ENCODE measurements at places on chromosomes 6 and 20.

DNA sequence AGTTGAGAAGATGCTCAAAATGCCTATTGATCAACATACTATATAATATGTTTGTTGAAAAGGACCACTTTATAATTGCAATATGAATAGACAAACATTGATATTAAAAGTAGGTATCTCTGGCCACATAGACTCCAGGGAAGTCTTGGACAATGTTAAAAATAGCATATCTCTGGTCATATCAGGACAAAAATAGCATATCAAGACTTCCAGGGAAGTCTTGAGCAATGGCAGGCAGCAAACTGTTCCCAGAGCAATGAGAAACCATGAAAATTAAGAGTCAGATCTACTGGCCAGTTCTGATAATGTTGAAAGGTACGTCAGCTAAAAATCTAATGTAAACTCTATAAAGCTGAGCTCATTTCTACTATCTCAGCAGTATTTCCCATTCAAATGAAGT is 1130.3 kb upstream of the CITED2 start:
- no peak for DNase-seq

GRCh38 chr20:63850689-63851547 is 10.4 kb upstream of the ABHD16B start:
- DNase-seq, result no peak

- no peak for DNase-seq
Observed at GRCh38 chr20:10686356-10687133, 12.7 kb upstream of the JAG1 start.

- DNase-seq, result no peak
Observed at GRCh38 chr6:167094820-167095637, 27.9 kb upstream of the CCR6 start.

DNA sequence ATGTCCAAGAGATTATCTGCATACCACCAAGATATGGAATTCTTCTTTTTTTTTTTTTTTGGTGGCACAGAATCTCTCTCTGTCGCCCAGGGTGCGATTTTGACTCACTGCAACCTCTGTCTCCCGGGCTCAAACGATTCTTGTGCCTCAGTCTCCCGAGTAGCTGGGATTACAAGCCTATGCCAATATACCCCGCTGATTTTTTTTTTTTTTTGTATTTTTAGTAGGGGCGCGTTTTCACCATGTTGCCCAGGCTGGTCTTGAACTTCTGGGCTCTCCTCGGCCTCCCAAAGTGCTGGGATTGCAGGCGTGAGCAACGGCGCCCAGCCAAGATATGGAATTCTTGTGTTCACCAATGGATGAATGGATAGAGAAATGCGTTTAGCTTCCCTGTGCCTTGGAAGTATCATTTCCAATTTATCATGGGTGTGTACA is 31.0 kb downstream of the POM121L2 start:
- no peak for DNase-seq

DNA sequence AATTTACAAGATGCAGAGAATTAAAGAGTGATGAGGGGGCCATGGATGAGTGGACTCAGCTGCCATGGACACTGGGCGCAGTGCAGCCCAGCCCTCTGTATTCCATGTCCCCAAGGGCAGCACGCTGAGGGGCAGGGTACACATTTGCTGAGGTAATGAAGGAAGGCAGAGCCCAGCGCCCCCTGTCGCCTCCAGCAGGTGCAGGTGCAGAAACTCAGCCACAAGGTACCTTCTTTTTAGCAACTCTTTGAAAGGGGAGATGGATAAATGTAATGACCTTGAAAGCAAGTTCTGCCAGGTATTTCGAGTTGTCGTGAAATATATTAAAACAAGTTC is 7.1 kb downstream of the CD93 start:
- DNase-seq, result no peak

DNA sequence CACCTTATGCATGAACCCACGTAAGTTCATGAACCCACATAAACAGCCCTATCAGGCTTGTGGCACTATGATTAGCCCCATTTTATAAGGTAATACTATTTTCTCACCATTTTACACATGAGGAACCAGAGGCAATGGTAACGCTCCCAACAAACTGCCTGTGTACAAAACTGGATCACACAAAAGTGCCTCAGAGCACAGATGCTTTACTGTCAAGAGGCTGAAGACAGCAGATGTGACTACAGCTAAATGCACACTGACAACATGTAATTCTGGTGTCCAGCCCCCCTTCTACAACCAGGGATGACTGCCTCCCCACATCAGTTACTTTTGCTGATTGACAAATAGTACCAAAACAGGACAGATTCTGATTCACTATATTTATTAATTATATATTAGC is 69.6 kb downstream of the GMDS start:
- no peak for DNase-seq

- no peak for DNase-seq
Observed at GRCh38 chr20:4681401-4681800, 40.3 kb upstream of the PRND start.

DNA sequence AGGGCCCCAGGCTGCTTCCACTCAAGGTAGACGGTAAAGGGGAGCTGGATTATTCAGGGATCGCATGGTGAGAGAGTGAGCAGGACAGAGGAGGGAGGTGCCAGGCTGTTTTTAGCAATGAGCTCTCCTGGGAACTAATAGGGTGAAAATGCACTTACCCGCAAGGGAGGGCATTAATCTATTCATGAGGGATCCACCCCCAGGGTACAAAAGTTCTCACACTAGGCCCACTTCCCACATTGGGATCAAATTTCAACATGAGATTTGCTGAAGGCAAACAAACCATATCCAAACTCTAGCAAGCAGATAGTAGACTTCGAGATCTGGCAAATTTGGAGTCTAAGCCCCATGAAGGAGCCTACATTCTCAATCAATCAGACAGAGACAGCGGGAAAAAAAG is 408.6 kb downstream of the RNF144B start:
- no peak for DNase-seq

DNA sequence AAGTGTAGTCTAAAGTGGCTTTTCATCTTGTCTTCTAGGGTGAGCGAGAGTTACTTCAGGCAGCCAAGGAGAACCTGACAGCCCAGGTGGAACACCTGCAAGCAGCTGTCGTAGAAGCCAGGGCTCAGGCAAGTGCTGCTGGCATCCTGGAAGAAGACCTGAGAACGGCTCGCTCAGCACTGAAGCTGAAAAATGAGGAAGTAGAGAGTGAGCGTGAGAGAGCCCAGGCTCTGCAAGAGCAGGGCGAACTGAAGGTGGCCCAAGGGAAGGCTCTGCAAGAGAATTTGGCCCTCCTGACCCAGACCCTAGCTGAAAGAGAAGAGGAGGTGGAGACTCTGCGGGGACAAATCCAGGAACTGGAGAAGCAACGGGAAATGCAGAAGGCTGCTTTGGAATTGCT is 27.1 kb downstream of the C20orf173 start:
- DNase-seq, result no peak

Measured in cortex of kidney (tissue), 1 donor.